ENCODE measurements at places on chromosomes 2 and 18.

GRCh38 chr18:9330419-9330818 is 4.2 kb upstream of the TWSG1 start:
- DNase-seq = no peak

GRCh38 chr2:219274361-219274921 is 4.7 kb upstream of the DNAJB2 start:
- DNase-seq = no peak

DNA sequence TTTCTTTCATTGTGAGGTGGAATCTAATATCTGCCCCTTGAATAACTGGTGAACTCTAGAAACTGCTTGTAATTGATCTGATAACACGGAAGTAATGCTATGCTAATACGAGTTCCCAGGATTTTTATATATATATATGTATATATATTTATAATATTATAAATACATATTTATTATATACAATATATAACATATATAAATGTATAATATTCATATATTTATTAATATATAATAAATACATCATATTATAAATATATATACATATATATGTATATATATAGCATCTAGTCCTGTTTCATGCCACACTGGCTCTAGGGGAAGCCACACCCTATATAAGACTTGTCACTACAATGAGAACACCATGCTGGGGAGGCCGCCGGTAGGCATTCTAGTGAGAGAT is 156.7 kb upstream of the CDH19 start:
- DNase-seq = no peak

DNA sequence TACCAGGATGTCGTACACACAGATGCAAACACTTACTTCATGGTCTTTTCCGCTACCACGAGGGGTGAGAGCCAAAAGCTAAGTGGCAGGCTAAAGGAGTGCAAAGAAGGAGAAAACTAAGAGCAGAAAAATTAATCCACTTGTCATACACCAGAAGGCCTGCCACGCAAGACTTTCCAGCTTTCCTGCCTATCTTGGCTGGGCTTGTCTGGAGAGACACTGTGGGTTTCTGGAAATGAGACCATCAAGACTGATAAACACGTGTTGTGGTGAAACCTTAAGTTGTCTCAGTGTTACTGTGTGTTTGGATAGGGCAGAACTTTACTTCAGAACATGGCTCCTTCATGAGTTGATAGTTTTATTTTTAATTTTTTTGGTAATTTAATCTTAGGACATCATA is 175.6 kb downstream of the FMNL2 start:
- no peak for DNase-seq

GRCh38 chr2:182883451-182883850 is 17.0 kb upstream of the FRZB start:
- no peak for DNase-seq

DNA sequence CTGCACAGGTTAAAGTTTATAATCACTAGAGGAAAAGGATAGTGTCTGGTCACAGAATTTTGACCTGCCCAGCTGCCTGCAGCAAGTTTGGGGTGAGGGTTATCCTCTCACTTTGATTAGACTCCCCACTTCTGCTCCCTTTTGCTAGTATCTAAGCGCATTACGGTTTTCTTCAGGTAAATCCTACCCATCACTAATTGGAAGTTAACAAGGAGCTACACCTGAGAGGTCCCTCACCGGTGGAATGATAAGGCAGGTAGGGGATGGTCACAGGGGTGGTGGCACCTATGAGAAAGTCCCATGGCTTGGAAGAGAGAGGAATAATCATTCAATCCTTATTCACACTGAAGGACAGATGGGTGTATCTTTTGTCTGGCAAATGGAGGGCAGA is 7.6 kb downstream of the BCL2 start:
- DNase-seq = no peak

DNA sequence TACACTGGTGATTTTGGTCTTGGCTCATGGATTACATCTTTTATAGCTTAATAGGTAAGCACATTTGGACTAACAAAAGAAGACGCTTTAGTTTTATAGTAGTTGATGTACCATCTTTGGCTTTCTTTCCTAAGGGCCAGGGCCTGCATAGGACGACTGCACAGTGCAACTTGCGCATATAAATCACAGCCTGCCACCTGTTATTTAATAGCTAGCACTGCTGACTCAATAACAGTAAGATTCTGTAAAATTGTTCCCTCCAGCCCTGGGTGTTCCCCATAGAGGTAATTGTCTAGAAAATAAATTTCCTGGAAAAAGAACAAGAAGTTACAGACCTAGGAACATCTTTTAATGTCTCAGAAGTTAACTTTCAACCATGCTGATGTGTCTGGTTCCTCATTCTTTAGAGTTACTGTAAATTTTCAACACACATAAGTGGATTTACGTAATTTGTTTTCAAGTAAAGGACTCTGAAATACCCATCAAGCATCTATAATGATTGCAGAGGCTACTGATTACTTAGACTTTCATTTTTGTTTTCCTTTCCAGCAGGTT is 594.2 kb upstream of the NXPH2 start:
- DNase-seq = no peak

DNA sequence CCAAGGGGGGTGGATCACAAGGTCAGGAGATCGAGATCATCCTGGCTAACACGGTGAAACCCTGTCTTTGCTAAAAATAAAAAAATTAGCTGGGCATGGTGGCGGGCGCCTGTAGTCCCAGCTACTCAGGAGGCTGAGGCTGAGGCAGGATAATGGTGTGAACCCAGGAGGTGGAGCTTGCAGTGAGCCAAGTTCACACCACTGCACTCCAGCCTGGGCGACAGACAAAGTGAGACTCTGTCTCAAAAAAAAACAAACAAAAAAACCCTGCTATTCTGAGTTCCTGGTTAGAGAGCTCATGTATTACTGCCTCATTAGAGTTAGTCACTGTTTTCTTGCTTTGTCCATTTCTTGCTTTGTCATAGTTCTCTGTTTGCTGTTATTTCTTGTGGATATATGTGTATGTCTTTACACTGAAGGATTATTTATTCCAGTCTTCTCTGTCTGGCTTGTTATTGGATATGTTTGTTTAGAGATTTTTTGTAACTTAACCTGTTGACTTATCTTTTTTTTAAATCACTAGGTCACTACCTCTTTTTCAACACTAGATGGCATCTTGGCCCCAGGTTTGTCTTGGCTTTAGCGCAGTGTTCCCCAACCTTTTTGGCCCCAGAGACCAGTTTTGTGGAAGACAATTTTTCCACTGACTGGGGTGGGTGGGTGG is 17.0 kb downstream of the TTLL4 start:
- no peak for DNase-seq

- DNase-seq = peak; percentile 19
Observed at GRCh38 chr18:59846814-59847490, 52.8 kb upstream of the PMAIP1 start.

DNA sequence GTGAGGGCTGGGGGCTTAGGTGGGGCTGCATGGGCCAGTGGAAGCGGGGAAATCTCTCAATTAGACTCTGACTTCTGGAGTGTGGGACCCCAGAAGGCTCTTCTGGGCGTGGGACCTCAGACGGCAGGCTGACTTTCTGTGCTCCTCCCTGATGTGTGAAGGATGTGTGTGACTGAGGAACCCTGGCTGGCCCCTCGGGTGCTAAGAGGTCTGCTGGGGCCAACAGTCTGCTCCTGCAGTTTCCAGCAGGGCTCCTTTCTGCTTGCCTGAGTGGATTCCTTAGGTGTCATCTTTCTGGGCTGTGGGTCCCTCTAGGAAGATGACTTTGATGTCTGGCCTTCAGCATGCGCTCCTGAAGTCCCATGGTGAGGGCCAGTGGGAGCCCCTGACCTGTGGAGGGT is 167.5 kb downstream of the DYSF start:
- DNase-seq = no peak

DNA sequence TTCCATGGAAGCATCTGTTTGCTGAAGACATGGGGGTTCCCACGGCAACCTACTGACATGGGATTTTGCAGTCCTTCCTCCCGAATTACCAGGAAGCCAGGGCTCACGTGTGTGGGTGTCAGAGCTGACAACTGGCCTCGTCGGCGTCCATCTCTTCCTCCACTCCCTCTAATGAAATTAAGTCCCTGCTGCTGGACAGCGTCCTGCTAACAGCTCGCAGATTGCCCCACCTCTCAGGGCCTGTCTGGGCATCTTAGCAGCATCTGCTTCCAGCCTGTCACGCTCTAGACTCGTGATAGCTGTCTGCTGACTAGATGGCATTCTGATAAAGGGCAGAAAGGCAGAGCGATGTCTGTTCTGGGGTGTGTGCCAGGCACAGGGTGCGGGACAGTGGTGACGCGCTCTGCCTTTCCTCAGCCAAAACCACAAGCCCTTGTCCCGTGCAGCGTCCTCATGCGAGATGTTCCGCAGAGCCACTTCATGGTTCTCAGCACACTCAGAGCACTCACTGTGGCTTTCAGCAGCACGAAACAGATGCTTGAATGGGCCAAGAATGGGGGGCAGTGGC is 161.1 kb downstream of the ARL4C start:
- DNase-seq = peak; percentile 18

- DNase-seq = no peak
Observed at GRCh38 chr2:64362562-64363026, 91.4 kb upstream of the LGALSL start.

DNA sequence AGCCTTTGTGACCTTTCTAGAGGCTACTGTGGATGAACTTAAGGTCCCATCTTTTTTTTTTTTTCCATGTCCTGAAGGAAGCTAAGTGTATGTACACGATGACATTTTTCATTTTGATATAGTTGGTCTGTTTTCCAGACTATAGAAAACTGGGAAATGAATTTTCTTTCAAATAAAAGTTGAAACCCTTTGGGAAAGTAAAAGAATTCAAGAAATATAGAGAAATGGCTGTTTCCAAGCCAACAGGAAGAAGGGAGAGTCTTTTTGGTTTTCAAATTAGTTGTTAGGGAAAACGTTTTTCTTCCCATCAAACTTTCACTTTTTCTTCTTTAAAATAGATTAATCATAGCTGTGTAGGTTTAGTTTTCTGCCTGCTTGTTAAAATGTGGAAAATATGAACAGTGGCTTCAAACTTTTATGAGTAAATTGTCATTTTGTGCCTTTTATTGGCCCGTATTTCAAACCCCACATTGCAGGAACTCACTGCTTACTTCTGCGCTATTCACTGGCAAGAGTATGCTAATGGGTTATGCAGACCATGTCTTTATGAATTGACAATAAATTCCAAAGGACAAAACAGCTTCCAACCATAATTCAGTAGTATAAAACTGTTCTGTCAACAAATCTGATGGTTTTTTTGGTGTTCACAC is 27.7 kb upstream of the LYPD1 start:
- DNase-seq = no peak

DNA sequence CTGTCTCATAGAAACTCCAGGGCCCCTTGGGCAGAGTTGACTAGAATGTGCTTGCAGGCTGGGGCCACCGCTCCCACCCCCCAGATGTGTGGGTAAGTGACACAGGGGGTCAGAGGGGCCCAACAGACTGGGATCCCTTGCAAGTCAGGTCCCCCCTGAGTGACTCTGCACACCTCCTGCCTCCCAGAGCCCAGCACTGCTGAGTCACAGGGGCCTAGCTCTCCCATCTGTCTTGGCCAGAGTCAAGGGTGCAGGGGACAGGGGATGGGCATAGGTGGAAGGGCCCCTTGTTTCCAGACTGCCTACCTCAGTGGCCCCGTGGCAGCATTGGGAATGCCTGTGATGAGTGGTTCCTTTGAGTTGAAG is 11.4 kb downstream of the SH2D6 start:
- no peak for DNase-seq

DNA sequence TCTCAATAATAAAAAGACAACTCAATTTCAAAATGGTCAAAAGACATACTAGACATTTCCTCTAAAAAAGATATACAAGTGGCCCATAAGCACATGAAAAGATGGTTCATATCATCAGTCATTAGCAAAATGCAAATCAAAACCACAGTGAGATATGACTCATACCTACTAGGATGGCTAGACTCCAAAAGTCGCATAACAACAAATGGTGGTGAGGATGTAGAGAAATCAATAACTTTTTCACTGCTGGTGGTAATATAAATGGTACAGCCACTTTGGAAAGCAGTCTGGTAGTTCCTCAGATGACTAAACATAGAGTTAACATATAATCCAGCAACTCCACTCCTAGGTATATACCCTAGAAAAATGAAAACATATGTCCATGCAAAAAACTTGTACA is 242.3 kb upstream of the NOL4 start:
- no peak for DNase-seq

DNA sequence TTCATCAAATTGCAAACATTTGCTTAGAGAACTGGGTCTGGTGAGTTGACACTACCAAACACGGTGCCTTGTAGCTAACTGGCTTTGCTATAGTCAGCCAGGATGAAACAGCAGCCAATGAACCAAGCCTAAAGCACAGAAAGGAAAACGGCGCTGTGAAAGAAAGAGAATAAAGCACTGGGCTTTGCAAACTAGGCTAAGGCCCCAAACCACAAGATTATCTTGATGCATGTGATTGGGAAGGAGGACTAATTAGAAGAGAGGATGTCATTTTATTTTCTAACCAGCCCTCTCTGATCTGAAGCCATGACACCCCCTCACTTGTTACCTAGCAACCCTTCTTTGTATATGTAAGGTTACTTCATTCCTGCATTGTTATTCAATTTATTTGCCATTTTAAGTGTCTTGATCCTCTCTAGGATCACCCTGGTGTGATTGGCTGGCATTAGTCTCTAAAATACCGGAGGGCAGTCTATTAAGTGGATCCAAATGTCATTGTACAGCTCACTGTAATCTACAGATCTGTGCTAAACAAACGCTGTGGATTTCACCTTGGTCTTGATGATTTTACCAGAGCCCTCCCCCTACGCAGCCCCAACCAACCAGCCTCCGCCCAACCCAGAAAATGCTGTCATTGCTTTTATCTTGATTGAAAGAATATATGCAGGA is 395.4 kb upstream of the ACVR2A start:
- no peak for DNase-seq

- no peak for DNase-seq
Observed at GRCh38 chr18:39648616-39649015, 2083.0 kb upstream of the CELF4 start.

GRCh38 chr2:15720561-15721307 is 129.1 kb downstream of the DDX1 start:
- DNase-seq = no peak

DNA sequence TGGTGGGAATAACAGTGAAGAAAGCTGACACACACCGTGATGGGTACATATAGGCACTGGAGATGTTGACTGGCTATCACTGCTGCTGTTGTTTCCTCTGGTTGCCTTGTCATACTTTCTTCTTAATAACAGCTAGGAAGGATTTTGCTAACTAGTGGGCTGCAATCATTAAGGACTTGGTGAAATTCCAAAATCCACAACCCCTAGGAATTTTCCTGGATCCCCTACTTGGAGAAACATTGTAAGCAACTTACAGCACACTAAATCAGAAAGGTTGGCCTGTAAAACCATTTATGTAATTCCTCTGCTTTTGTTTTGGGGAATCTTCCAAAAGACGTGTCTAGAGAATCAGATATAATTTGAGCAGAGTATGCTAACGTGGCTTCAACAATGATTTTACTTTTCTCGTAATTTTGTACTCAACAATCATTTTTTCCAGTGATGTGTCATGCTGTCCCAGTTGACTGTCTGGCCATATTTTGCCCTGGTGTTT is 8.0 kb upstream of the COL3A1 start:
- no peak for DNase-seq

DNA sequence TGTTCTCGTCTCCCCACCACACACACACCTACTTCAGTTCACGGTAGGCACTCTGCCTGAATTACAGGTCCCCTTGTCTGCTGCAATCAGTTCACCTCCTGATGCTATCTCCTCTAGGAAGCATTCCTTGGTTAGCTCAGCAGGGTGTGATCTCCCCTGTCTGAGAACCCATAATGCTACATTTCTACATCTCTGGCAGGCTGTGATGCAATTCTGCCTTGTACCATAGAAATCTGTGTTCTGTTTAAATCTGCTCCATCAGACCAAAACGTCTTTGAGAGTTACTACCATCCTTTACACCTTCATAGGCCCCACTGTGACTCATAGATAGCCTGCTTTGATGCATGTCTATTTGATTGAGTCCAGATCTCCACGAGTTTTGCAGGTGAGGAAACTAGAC is 103.9 kb downstream of the TTC32 start:
- no peak for DNase-seq
